Stimulated activated CD8-positive, alpha-beta memory T cell treated with anti-CD3 and anti-CD28 coated beads, Interleukin-12 subunit alpha, Interleukin-12 subunit beta, amount 100 ng/mL, for 4 hours (primary cell): ENCODE measurements at places on chromosomes 1 and 21.

DNA sequence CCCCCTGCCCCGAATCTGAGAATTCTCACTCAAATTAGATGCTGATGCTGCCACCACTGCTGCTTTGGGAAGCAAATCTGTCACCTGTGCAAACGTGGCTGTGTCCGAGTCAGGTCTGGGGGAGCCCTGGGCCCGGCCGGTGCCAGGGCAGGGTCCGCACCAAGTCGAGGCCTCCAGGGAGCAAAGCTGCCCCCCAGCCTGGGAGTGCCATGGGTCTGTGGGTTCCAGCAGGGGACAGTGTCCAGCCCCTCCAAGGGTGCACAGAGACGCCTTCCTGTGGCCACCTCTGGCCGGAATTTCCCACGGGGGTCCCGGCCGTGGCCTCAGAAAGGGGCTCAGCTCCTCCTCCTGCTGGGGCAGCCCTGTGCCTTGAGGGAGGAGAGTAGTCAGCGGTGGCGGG is 27.7 kb upstream of the TTLL10 start:
- no peak for DNase-seq

GRCh38 chr1:89763649-89763986 is 57.2 kb upstream of the LRRC8D start:
- DNase-seq = no peak

- DNase-seq = no peak
Measured at GRCh38 chr1:241849345-241849695, 1.3 kb downstream of the EXO1 start.

- no peak for DNase-seq
Measured at GRCh38 chr1:6867729-6868659, 82.7 kb downstream of the CAMTA1 start.

- no peak for DNase-seq
Measured at GRCh38 chr1:158035976-158036583, 42.6 kb downstream of the KIRREL1 start.

- no peak for DNase-seq
Measured at GRCh38 chr1:108079440-108080025, 114.6 kb upstream of the VAV3 start.

DNA sequence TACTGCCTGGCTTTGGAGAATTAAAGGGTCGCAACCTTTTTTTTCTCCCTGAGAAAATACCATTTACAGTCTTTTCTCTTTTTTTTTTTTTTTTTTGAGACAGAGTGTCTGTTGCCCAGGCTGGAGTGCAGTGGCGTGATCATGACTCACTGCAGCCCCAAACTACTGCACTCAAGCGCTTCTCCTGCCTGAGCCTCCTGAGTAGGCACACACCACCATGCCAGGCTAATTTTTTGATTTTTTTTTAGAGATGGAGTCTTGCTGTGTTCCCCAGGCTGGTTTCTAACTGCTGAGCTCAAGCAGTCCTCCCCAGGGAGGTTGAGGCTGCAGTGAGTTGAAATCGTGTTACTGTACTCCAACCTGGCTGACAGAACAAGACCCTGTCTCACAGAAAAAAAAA is 24.6 kb downstream of the UBE4B start:
- DNase-seq = no peak

GRCh38 chr1:186498071-186498470 is 37.2 kb upstream of the PDC start:
- DNase-seq = no peak
